ENCODE measurements at places on chromosomes 1 and 21. TPM values are rescaled to one million over a fixed set of nuclear protein-coding genes. Genes with fewer than 3 reads are reported as not detected.

DNA sequence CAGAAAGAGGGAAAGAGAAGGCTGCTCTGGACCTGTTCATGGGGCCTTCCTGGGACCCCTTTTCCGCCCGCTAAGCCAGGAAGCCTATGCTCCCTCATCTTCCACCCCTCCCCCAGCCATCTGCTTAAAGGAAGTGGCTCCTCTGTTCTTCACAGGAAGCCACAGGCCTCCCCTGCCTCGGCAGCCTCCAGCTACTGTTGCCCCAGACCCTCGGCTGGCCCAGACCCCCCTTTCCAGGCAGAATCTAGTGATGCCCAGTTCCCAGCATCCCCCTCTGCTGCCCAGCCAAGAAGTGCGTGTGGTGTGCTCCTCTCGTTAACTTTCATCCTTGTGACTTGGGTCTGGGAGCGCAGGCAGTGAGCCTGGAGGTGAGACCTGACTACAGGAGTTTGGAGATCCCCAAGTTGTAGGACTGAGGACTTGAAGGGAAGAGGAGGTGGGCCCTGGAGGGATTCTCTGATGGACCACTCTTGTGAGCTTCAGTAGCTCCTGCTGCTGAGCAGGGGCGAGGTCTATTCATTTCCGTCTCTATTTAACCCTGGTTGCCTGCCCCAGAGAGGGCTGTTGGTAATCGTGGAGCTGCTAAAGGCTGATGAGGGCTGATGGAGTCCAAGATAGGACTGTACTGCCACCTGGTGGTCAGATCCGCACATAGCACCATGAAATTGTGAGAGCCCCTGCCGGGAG lies 9.1 kb downstream of the IFI6 start:
- DNase-seq = peak; percentile 83

DNA sequence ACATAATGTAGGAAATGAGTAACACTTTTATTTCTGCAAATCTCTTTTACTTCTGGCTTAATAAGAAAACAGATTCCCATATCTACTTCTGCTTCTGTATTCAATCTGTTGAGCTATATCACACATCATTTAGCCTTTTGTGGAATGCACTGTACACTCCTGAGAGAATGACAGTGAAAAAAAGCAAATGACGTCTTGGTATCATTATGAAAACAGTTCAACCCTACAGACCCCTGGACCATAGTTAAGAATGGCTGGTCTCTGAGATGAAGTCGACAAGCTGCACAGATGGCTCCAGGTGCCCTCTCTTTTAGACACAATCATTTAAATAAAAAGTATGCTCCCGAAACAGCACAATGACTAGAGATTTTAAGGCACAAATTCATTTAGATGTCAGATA lies 247.0 kb downstream of the RERE start:
- DNase-seq = no peak

GRCh38 chr1:85125891-85126290 lies 74.9 kb downstream of the SYDE2 start:
- DNase-seq = no peak

DNA sequence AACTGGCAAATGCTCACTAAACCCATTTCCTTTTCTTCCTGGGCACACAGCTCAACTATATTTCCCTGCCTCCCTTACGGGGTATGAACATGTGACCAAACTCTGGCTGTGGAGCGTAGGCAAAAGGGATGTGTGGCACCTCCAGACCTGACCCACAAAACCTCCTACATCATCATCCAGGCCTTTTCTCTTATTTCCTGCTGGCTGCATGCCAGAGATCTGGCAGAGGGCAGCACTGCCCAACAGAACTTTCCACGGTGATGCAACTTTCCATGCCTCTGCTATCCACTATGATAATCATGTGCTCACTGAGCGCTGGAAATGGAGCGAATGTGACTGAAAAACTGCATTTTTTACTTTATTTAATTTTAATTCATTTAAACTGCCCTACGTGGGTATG lies 99.6 kb upstream of the CACNA1E start:
- no peak for DNase-seq

DNA sequence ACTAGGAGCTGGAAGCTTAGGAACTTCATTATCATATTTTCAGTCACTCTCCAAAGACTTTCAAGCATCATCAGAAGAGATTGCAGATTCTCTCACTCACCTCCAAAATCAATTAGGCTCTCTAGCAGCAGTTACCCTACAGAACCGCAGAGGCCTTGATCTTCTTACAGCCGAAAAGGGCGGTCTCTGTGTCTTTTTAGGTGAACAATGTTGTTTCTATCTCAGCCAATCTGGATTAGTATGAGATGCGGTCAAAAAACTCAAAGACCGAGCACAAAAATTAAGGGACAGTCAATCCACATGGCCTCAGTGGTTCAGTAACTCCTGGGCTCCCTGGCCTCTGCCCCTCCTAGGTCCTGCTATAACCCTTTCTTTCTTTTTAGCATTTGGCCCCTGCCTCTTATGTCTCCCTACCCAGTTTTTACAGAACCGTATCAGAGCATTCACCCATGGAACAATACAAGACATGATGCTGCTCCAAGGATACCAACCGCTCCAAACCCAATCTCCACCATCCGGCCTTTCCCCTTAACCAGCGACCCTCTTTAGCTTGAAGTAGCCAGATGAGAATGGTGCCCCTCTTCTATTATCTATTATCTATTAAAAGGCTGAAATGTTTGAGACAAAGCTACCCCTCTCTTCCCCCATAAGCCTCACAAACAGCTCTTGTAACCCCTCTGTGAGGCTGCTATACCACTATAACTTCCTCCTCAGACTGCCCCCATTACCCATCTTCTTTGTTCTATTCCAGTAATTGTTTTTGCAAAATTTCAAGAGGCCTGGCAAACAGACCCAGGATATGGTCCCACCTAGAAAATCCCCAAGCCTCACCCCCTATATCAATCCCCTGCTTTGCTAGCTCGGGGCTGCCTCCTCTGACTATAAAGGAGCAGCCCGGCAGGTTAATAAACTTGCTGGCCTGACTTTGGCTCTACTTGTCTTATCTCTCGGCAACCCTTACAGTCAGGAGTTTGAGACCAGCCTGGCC lies 18.7 kb upstream of the CA6 start:
- peak; percentile 67 for DNase-seq

DNA sequence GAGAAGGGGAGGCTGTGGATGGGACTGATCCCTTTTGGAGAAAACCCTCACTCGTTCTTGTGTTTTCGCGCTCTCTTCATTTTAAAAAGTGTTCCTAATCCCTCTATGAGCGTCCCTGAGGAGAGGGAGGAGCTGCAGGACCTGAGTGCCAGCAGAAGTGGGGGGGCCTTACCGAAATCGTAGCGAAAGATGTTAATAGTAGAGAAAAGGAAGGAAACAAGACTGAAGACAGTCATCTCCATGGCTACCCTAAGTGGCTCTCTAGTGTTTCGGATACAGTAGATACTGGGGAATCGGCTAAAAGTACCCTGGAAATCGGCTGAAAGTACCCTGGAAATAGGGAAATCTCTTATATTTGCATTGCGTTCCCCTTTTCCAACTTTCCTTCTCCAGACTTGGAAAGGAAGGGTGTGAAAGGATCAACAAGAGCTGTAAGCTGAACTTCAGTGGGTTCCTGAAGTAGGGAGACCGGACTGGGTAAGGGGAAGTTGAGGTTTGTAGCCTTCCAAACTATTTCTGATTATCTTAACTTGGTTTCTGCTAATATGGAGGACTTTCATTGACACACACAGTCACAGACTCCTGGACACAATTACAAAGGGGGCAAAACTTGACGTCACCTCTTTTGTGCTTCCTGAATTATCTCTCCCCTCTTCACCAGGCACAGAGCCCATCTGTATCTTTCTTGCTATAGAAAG lies 486 bp upstream of the DSTYK start:
- DNase-seq = no peak

DNA sequence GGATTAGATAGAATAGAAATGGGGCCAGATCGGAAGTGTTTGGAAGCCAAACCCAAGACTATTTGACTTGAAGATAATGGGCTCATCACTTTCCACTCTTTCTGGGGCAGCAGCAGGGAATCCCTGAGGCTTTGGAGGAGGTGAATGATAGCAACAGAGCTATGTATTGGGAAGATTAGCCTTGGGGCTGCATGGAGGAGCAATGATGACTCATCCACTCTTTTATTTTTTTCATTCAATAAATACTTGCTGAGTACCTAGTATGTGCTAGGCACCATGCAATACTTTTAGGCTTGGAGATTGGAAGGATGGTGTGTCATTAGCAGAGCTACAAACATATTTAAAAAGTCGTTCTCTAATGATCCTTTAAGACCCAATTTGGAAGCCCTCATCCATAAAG lies 166.9 kb upstream of the FOXD3 start:
- no peak for DNase-seq

GRCh38 chr1:162892906-162893611 lies 32.1 kb upstream of the CCDC190 start:
- no peak for DNase-seq

TCP10L gene
- 0.33 TPM for polyA plus RNA-seq

ZNF683 gene
- 6.3 TPM for polyA plus RNA-seq

XCL1 gene
- polyA plus RNA-seq = not detected

TDRD5 gene
- polyA plus RNA-seq = not detected

TIPRL gene
- 28.9 TPM for polyA plus RNA-seq

LAMC1 gene
- not detected for polyA plus RNA-seq

C8B gene
- polyA plus RNA-seq = not detected

FAM131C gene
- polyA plus RNA-seq = not detected
